ENCODE measurements at places on chromosomes 1 and 21. TPM values are rescaled to one million over a fixed set of nuclear protein-coding genes. Genes with fewer than 3 reads are reported as not detected.

DNA sequence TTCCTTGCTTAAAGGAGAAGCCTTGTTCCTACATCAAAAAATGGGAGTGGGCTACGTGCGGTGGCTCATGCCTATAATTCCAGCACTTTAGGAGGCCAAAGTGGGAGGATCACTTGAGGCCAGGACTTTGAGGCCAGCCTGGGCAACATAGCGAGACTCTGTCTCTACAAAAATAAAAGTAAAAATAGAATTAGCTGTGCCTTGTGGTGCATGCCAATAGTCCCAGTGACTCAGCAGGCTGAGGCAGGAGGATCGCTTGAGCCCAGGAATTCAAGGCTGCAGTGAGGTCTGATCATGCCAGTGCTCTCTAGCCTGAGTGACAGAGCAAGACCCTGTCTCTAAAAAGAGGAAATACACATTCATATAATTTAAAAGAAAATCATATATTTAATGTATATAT, 127.1 kb downstream of the C1orf21 start:
- DNase-seq: no peak

DNA sequence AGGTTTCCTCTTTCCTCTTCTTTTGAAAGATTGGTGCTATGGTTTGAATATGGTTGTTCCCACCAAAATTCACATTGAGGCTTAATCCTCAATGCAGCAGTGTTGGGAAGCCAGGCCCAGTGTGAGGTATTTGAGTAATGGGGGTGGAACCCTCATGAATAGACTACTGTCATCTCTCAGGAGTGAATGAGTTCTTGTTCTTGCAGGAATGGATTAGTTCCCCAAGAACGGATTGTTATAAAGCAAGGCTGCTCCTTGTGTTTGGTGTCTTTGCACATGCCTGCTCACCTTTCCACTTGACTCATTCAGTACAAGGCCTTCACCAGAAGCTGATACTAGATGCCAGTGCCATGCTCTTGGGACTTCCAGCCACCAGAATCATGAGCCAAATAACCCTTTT, 223.2 kb downstream of the BACH1 start:
- no peak for DNase-seq

ERVH48-1 gene
- not detected for total RNA-seq

UMODL1 gene
- total RNA-seq: 2.5 TPM

PLEKHN1 gene
- 0.72 TPM for total RNA-seq

CLCA4 gene
- total RNA-seq: not detected
